Keratinocyte (primary cell): ENCODE measurements at places on chromosomes 1 and 21.

DNA sequence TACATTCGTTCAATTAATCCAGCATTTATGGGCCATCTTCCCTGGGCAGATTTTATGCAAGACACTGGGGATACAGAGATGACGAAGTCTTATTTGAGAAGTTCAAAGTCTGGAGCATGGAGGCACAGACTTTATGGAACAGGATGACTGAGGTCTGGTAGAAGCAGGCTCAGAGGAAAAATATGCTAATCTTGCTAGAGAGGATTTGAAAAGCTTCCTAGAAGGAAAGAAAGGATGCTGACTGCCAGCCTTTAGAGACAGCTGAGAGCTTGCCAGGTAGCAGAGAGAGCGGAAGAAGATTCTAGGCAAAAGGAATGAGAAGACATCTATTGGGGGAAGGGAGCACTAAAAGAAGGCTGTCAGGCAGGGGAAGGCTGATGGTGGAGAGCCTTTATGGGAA is 75.5 kb upstream of the ATP5PO start:
- DNase-seq: no peak

GRCh38 chr21:42862774-42863503 is 16.4 kb downstream of the WDR4 start:
- DNase-seq: no peak

DNA sequence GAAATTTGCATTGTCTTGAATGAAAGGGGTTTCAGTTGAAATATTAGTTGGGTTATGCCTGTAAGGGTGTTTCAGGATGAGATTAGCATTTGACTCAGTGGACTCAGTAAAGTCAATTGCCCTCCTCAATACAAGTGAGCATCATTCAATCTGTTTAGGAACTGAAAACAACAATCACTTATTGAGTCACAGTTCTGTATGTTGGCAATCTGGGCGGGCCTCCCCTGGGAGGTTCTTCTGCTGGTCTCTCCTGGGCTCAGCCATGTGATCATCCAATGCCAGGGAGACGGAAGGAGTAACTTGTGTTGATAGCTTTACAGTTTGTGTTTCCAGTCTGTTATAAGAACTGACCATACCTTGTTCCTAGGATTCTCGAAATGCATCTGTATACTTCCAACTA is 262.9 kb upstream of the RUNX1 start:
- no peak for DNase-seq

- no peak for DNase-seq
These were observed 10.6 kb downstream of the PDE9A start for GRCh38 chr21:42663860-42664535.

- DNase-seq: no peak
These were observed 320.3 kb upstream of the C1orf174 start for GRCh38 chr1:4220362-4220761.

- DNase-seq: no peak
These were observed 855 bp upstream of the IVNS1ABP start for GRCh38 chr1:185317886-185318310.

DNA sequence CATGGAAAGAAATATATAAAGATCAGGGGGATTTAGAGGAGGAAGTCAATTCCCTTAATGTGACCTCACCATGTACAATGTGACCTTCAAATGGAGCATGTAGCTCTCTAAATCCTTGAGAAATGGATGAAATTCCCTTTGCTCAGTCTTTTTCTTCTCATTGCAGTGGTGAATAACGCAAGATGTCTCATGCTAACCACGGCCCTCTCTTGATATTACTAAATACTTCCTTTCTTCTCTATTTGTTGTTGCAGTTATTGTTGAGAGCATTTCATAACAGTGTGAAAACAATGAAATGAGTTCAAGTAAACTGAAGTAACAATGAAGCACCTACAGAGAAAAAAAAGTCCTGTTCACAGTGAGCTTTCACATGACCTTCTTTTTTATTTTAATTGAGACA is 55.6 kb downstream of the ZNF281 start:
- no peak for DNase-seq

GRCh38 chr1:21494196-21494595 is 15.0 kb upstream of the ALPL start:
- DNase-seq: no peak

DNA sequence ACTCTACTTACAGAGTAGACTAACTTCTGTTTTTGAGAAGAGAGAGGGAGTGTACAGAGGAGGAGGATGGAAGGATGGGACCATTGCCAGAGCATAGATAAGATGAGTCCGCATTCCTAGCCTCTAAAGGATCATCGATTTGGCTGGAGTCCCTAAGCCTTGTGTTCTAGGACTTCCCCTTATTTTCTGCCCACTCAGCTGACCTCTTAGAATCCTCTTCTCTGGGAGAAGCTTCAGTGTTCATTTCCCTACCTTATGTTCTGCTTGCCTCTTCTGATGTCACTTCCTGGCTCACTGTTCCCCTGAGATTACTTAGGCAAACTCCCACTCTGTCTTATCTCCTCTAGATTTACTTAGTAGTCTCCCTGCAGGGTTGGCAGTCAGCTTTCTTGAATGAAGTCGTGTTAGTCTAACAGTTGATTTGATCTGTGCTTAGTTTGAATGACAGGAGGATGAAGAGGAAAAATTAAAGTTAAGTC is 156.7 kb downstream of the SYT2 start:
- DNase-seq: no peak

GRCh38 chr1:99786751-99787501 is 20.5 kb upstream of the FRRS1 start:
- no peak for DNase-seq

GRCh38 chr1:113103048-113103447 is 30.1 kb downstream of the LRIG2 start:
- DNase-seq: no peak

DNA sequence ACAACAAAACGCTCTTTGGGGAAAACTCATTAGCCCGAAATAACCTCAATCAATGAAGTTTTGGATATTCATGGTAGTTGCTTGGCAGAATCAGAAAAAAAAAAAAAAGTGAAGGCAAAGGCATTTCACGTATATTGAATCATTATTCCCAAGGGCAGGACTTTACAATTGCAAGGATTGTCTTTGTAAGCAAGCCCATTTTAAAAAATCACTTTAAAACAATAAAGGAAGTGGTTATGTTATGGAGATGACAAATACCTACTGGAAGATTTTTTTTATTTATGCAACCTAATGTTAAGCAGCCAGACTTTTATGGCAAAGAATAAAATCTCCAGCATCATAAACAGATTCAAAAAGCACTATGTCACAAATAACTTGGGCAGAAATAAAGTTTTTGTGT is 9.3 kb downstream of the GJB4 start:
- DNase-seq: no peak

DNA sequence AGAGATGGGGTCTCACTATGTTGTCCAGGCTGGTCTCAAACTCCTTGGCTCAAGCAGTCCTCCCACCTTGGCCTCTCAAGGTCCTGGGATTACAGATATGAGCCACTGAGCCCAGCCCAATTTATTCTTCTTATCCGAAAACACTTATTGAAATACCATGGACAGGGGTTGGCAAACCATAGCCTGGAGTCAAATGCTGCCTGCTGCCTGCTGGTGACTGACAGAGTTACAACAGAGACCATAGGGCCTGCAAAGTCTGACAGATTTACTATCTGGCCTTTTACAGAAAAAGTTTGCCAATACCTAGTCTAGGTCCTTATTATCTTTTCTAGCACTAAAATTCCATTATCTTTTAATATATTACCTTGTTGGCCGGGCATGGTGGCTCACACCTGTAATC is 87.1 kb upstream of the ZNF281 start:
- DNase-seq: no peak

DNA sequence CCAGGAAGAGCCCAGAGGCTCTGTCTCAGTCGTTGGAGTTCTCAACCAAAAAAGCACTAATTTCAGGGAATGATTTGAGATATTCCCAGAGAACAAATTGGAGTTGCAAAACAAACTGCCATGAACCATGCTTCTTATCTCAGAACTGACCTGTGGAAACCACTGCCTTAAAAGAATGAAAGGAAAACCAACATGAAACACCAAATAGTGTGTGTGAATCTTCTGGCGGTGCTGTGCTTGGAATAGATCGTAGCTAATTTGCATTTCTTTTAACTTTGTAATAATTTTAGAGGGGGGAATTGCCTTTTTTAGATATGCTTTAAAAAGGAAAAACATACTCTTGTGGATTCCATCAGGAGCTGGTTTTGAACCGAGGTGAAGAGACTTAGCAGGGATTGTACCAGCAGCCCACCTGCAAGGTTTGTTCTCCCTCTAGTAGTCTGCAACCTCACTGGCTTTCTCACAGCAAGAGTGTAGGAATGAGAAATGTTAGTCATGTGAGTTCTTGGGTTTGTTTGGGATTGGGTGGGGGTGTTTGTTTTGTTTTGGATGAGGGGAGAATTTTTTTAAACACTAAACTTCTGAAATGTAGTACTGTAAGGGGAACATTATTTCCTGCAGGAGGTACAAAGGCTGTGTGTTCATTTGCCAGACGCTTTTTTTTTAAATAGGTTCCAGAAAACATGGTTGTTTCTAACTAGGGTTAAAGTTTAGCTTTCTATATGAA is 45.7 kb upstream of the ANGPTL1 start:
- no peak for DNase-seq

DNA sequence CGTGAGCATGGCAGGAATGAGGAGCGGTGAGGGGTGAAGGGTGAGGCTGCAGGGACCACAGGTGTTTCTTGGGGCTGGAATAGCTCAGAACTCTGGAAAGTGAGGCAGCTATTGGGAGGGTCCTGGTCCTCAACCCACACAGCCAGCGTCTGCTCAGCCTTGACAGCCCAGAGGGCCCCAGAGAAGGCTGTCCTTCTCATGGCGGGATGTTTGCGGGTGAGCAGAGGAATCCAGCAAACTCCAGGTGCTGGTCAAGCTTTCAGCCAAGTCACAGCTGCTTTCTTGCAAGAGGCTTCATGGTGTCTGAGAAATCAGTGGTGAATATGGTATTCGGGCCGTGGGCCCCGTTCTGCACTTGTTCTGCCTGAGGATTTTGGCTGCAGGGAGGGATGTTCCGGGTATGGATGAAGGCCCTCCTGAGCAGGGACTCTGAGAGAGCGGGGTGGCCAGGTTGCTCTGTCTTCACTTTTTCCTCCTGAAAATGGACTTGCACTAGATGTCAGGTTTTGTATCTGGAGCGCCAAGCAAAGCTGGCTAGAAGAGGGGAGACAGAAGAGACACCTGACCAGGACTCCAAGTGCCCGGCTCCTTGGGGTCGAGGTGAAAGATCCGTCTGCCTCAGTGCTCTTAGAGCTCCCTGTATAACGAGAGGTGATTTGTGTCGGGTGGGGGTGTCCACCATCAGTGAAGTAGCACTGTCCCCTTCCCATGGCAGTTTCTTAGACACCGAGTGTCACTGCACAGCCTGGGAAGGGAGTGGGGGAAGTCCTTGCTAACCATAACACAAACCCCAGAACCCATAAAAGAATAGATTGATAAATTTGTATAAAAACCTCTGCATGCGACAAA is 139.9 kb downstream of the PEX14 start:
- DNase-seq: no peak

DNA sequence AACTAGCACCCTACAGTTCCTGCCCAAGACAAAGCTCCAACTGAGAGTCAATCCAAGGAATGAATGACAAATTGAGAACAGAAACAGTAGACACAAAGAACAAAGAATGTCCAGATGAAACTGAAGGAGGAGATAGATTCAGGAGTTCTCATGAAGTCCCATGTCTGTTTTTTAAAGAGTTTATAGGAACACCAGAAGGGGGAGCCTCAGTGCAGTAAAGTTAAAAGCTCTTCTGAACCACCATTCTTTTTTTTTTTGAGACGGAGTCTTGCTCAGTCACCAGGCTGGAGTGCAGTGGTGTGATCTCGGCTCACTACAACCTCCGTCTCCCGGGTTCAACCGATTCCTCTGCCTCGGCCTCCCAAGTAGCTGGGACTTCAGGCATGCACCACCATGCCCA is 323.6 kb downstream of the MRPL39 start:
- DNase-seq: no peak

DNA sequence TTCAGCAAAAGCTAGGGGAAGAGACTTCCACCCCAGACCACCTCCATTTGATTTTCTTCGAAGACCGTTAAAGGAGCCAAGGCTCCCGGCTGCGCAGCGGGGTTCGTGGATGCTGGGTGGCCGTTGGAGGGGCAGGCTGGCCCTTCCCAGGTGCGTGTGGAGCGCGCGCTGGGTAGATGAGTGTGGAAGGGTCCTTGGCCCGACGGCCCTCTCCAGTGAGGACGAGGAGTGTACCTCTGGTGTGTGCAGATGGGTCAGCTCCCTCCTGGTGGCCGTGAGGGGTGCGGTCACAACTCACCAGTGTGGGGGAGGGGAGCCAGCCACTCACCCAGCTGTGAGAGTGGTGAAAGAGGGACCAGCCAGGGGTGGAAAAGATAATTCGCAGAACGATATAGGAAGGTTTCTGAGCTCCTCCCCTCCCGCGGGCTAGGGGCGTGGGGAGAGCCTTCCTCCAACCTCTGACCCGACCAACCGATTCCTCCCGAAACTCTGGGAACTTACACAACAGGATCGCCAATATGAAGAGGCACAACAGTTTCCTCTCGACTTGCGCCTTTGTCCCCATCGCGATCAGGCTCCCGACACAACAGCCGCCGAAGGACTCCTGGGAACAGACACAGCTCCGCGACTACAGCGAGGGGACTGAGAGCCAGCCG is at the start of gene F11R:
Gene F11R (minus strand): TSS at position 644 of the 656 bp plus-strand sequence. CDS start 79 bp downstream, at position 565.
- DNase-seq: peak; percentile 86

- peak; percentile 25 for DNase-seq
These were observed 31.2 kb downstream of the CHD1L start for GRCh38 chr1:147273409-147274336.

DNA sequence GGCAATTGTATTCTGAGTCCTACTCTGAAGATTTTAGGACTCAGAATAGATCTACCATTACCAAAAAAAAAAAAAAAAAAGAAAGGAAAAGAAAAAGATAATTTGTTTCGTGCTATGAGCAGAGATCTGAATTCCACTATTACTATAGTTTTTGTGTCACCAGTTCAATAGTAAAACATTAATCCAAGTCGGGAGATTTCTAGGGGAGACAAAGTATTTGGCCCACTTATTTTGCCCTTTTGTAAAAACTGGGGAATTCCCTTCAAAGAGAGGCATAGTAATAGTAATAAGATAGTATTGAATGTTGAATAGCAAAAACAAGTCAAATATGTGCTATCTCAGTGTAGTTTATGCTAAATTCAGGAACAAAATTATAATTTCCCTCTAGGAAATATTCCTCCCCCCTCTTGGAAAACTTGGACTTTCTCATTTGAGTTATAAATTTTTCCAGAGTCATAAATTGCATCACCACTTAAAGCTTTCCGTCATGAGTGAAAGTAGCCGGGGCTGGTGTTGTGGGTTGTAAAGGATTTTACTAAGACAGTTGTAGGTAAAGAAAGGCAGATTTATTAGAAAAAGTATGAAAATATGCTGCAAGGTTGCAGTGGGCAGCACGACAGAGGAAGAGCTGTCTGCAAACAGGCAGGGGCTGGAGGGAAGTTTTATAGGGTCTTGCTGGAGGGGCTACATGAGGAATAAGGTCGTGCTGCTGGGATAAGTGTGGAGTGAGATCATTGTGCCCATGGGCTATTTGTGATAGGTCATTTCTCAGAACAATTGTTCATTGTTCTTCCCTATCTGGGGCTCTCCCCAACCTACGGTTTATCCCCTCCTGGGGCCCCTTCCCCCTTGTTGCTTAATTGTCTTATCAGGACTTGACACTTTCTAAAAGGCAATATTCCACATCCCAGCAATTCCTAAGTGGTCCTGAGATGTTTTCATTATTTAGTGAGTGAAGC is 1009.9 kb downstream of the PLA2G4A start:
- DNase-seq: no peak
